Right atrium auricular region (tissue), 2 donors: ENCODE measurements at places on chromosomes 16 and 17. TPM values are rescaled to one million over a fixed set of nuclear protein-coding genes. Genes with fewer than 3 reads are reported as not detected.

GRCh38 chr16:26672206-26672605 is 394.5 kb upstream of the C16orf82 start:
- no peak for DNase-seq

Gene SPAG9
- total RNA-seq: 56.5 TPM

Gene ARHGAP27
- 21.9 TPM for total RNA-seq

GRCh38 chr17:49079840-49080663 is 52.5 kb upstream of the B4GALNT2 start:
- DNase-seq: no peak

Gene CDK5R1
- 1.0 TPM for total RNA-seq

Gene TP53TG3F
- not detected for total RNA-seq

Gene B3GNT9
- total RNA-seq: 12.2 TPM

DNA sequence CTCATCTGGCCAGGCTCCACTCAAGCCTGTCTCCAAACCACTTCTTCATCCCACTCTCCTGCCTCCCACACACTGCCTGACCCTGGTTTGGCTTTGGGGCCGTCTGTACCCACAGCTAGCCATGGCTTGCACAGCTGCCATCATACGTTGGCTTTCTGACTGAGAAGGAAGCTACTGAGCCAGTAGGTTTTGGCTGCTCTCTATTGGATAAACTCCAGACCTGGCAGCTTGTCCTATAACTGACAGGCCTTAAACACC is 3.9 kb downstream of the MIF4GD start:
- DNase-seq: no peak

DNA sequence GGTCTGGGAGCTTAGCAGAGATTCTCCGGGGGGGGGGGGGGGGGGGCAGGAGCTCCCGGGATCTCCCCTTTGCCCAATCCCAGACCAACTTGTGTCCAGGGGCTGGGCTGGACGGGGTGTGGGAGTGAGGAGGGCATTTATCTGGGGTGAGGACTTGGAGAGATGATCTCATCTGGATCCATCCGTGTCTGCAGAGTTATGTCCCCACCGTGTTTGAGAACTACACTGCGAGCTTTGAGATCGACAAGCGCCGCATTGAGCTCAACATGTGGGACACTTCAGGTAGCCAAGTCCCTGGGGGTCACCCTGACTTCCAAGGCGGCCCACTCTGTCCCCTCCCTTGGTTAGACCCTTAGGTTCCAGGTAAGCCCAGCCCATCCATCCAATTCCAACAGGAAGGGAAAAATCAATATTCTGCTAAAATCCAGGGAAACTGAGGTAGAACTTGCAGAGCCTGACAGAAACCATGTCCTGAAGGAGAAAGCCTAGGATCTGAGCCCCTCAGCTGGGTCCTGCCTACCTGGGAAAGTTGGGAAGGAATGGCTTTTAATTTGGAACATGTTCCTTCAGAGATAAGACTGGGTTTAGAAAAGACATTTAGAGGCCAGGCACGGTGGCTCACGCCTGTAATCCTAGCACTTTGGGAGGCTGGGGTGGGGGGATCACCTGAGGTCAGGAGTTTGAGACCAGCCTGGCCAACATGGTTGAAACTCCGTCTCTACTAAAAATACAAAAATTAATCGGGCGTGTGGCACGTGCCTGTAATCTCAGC is 921 bp downstream of the RND2 start:
- DNase-seq: no peak
